ENCODE measurements at places on chromosomes 16 and 17.

DNA sequence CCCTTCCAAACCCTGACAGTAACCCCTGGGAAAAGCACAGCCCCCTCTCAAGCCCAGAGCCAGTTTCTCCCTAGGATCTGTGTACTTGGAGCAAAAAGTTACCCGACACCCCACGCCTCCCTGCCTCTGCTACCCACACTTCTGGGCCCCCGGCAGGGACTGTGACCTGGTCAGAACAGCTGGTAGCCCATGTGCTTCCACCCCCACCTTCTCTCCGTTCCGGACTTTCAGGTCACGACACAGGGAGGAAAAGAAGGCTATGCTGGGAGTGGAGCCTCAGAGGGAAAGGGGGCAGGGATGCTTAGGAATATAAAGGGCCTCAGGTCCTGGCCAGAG lies 6.4 kb downstream of the PPY start:
- DNase-seq, result no peak

GRCh38 chr17:76747716-76748363 lies 9.9 kb downstream of the MFSD11 start:
- no peak for DNase-seq

DNA sequence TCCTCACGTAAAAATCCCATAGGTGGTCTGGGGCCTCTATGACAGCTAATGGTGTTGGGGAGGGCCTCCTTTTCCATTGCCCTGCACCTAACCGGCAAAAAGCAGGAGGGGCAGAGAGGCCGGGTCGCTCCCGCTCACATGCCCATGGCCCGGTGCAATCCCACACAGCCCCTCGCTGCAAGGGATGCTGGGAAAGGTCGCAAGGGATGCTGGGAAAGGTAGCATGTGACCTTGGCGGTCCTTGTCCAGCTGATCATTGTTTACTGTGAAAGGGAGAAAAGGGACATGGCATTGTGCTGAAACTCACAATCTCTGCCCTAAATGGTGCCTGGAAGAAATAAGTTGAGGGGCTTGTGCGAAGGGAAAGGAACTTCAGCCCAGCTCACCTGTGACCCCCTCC lies 10.0 kb downstream of the DEF8 start:
- DNase-seq, result no peak

- DNase-seq, result peak; percentile 50
These were observed 105.2 kb downstream of the RPTOR start for GRCh38 chr17:80649672-80650330.

DNA sequence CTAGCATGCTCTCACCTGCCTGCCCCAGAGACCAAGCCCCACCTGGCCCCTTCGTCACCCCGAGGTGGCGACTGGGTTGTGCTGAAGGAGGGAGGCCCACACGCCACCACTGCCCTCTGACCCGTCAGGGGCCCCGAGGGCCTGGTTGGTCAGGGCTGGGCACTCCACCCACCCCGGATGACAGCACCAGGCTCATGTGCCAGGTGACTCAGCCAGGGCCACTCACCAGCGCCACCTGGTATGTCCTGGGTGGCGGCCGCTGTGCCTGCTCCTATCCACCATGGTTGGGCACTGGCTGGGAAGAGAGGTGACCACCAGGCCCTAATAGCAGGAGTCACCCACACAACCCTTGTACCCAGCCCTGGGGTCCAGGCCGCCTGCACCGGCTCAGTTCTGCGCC lies 68.9 kb downstream of the JPH3 start:
- no peak for DNase-seq

DNA sequence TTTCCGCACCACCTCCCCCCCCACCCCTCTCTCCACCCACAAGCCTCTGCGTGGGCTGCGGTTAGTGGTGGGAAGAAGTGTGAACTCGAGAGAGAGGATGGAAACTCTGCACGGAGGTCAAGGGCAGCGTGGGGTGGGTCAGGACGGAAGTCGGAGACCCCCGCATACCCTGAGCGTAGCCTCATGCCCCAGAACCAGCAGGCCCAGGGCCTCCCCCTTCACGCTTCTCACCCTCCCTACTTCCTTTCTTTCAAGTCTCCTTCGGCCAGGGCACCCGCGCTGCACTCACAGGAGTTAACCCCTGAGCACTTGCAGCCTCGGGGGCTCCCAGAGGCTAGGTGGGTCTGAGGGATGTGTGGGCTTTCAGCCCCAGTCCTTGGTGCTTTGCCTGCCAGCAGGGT lies 9.2 kb downstream of the TBKBP1 start:
- peak; percentile 73 for DNase-seq

DNA sequence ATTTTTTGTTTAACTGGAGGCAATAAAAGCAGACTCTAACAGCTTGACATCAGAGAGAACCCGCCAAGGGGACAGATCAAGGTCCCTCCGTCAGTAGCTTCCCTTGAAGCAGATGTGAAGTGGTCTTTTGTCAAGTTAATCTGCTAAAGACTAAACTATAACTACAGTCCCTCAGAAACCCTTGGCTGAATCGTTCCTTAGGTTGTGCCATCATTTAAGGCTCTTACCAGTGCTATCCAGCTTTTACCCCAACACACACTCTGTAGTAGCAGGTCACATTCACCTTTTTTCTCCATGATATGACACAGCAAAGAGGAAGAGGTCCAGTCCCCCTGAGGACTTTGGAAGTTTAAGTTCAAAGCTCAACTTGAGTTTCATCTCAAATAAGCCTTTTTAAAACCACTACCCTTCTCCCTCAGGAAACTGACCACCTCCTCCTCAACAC lies 49.7 kb downstream of the ERN1 start:
- no peak for DNase-seq

- DNase-seq, result no peak
These were observed 4.4 kb upstream of the FBF1 start for GRCh38 chr17:75945211-75945610.

DNA sequence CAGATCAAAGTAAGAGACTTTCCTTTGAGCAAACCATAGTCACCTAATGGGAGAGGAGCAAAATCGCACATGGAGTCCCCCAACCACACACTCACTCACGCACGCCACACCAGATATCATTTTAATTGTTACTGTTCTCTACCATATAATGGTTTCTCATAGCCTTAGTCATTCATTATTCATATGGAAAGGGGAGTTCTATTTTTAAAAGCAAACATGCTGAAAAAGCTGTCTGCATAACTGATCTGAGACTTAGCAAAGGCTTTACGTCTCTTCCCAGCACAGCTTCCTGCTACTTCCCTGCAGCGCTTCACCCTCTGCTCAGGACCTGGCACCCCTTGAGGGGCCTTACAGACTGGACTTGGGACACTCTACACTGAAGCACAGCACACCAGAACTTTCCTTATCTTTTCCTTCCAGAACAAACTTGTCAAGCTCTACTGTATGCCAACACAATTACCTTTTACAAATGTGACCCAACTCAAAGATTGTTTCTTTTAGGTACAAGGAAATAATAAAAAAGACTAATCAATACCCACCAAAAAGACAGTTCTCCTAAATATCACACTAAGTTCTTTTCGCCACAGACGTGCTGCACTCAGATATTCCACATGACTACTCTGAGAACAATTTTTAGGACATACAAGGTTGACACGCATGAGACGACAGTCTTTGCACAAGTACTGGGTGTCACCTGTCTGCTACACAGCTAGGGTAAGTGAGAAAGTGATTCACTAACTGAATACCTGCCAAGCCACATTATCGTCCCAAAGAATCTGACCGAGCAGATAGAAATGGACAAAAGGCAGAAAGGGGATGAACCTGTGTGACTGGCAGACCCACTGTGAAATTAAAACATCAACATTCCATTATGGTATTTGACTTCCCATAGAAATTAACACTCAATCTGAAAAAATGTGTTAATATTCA lies 21.5 kb downstream of the SRP68 start:
- DNase-seq, result no peak

GRCh38 chr17:48555258-48556228 lies 10.6 kb upstream of the HOXB2 start:
- DNase-seq, result no peak

DNA sequence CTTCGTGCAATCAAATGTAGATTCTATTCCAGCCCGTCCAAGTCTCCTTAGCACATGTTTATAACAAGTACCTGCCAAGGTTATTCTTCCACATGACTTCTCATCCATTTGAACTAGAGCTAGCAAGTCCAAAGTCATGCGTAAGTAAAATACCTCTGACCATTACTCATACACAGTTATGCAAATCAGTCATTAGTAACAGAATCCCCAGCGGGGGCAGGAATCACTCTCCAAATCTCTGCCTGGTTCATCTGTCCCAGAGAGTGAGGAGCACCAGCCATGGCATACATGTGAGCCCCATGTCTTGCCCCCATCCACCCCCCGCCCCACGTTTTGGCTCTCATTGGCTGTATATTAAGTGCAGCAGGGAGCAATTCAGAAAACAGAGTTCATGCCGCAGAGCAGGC lies 27.7 kb downstream of the SRL start:
- DNase-seq, result no peak

DNA sequence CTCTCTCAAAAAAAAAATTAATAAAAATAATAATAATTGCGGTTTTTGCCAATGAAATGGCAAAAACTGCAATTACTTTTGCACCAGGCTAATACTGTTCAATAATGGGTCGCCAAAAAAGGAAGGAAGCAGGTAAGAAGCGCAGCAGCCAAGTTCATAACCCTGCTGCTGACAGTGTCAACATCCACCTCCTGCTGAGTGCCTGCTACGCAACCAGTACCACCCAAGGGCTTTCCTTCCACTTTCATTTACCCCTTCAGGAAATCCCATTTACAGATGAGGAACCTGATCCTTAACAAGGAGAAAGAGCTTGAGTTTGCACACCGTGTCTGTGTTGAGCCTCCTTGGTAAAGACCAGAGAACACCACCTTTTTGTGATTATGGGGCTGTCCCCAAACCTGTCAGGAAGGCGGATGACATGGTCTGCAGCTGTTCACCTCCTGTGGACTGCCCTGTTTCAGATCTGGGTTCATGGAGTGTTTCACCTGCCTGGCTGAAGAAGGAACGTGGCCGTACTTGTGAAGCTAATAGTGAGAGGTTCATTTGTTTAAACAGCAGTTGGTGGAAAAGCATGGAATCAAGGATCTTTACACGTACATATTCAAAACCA lies 378.0 kb downstream of the SLC39A11 start:
- DNase-seq, result no peak

- DNase-seq, result no peak
These were observed 43.2 kb downstream of the TSC2 start for GRCh38 chr16:2090777-2091546.

- DNase-seq, result no peak
These were observed 242.4 kb downstream of the ZFHX3 start for GRCh38 chr16:72805486-72805885.

DNA sequence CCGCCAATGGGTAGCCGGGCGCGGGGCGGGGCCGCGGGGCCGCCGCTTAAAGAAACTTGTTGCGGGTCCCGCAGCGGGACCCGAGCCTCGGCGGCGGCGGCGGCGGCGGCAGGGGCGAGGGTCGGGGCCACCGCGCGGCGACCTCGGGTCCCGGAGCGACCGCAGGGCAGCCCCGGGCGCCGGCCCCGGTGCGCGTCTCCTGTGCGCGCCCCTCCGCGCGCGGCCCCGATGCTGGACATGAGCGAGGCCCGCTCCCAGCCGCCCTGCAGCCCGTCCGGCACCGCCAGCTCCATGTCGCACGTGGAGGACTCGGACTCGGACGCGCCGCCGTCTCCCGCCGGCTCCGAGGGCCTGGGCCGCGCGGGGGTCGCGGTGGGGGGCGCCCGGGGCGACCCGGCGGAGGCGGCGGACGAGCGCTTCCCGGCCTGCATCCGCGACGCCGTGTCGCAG lies at the start of gene SOX8:
Gene SOX8 (plus strand): TSS at position 76 of the 450 bp plus-strand sequence. CDS start 153 bp downstream, at position 229.
- no peak for DNase-seq

DNA sequence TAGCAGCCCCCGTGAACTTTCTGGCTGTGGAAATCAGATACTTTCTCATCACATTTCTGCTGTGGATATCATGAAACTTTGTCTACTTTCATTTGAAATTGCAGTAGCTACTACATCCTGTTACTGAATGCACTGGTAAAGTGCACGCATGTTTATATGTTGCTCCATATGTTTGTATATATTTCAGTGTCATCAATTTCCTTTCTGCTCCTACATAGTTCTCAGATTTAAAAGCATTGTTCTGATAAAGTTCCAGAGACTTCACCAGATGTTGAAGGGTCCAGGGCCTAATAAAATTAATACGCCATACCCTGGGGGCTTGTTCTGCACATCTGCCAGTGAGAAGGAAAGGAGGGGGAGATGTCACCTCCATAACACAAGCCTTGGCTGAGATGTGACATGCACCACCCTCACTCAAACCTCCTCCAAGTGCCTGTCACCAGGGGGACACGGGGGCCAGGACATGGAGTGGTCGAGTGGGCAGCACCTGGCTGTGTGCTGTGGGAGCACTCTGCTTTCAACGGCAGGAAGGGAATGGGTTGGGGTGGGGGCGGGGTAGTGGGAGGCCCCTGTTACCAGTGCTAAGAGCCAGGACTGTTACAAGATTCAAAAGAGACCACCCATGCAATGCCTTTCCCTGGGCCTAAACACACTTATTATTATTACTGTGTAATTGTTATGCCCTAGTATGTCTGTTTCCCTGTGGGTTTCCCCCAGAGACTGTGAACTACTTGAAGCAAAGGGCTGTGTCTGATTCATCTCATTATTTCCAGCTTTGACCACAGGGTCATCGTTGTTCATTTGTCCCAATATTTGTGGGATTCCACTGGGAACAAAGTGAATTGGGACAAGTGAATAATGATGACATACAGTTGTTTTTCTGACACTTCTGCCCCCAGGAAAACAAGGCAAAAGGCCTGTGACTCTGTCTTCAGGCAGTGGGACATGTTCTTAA lies 193.4 kb downstream of the FOXL1 start:
- no peak for DNase-seq

- no peak for DNase-seq
These were observed 767 bp downstream of the RPS6KB1 start for GRCh38 chr17:59893676-59894100.

DNA sequence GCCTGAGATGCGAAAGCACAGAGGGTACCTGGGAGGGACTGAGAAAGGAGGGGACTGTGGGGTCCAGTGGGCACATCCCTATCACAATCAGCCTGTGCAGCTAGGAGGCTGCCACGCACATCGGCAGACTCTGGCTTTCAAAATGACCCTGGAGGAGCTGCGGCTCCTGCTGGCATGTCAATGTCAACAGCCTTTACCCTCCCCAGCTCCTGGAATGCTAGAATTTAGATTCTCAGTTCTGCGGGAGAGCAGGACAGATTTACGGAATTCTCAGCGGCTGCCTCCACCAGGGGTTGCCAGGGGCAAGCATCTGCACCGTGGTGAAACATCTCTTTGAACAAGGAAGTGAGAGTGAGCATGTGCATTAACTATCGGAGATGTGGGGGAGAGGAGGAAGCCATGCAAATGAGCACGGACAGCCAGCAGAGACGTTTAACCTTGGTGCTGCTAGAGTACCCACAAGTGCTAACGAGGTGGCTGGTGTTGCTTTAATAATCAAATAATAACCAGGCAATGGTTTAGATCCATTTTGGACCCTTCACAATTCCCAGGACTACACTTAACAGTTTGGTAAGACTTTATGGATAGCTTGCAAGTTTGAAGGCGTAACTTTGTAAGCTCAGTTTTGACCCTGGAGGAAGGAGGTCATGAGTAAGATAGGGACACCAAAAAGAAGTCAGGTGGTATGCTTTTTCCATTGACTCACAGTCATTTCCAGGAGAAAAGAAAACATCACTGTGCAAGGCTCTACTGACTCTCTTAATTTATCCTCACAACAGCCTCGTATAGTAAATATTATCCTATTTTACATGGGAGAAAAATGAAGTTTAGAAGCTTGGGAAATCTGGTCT lies 54.1 kb downstream of the XYLT1 start:
- DNase-seq, result peak; percentile 4
